Right lobe of liver (tissue), 6 donors: ENCODE measurements at places on chromosomes 1 and 21.

DNA sequence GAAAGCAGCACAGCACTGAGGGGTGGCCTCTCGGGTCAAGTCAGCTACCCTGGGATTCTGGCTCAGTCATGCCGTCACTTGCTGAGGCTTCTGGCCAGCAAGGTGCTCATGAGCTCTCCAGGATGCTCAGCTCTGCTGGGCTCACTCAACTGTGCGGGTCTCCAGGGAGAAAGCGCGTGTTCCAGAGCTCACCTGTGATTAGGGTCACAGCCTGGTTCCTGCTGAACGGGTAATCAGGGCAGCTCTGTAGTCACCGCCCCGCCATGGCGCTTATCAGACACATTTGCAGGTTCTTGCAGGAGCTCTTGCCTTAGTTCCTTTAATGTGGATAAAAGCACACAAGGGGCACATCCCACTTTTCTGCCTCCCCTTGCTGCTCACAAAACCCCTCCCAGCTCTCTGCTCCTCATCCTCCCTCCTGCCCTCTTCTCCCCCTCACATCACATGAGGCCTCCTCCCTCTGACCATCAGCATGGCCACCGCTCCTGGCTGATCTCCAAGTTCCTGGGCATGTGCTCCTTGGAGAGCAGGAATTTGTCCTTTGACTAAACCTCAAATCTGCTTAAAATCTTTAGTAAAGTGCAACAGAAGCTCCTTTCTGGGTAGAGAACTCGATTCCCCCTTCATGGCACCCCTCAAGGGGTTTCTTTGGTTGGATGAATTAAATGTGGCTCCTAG lies 2.0 kb downstream of the PCP4 start:
- no peak for DNase-seq

DNA sequence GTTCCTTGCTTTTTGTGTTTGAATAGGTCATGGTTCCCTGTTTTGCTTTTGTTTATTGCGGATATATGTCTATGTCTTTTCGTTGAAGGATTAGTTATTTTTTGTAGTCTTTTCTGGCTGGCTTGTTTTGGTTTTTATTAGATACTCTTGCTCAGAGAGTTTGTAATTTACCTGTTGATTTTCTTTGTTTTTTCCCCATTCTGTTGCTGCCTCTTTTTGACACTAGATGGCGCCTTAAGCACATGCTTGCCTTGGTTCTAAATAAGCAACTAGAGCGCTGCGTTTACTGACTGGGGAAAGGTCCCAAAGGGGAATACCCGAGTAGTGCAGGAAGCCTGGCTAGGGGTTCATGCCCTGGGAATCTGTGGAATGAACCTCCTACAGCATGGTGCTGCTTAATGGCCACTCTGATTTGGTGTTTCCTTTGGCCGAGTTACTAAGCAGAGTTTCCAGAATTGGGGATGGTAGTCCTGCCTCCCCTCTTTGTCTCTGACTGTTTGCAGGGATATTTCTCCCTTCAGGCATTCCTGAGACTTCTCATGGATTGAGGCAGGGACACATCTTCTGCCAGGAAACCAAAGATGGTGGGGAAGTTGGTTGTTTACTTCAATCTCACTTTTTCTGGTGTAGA lies 143.2 kb downstream of the PTPRU start:
- DNase-seq, result no peak

GRCh38 chr1:180816132-180816531 lies 96.6 kb upstream of the KIAA1614 start:
- no peak for DNase-seq

DNA sequence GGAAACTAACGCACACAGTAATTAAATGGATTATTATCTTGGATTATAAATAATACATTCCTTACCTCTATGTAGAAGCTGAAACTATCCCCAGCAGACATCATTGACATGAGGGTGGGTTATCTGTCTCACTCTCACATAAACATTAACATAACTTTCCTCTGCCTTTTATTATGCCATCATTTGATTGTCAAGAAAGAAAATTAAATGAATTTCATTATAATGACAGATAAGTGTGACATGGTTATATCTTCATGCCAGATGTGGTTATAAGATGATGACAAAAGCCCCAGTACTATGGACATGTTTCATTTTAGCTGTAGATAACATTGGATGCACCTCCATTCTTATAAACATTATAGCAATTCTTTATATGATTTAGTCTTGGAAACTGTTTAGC lies 476.5 kb downstream of the KCNT2 start:
- DNase-seq, result no peak

- DNase-seq, result no peak
Observed at GRCh38 chr1:73839922-73840321, 358.1 kb downstream of the LRRIQ3 start.

DNA sequence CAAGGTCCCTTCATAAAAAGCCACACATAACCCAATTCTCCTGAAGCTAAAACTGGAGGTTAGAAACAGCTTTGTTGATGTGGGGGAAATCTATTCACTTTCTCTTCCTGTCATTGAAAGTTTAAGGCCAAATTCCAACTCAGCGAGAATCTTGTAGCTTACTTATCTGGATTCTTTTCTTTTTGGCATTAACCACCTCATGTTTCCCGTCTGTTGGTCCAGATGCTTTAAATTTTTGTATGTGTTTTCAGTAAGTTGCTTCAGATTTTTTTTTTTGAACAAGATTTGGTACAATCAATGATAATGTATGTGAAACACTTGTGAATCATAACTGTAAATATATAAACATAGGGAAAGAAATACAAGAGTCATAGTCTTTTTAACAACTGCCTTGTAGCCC lies 33.7 kb upstream of the NEK7 start:
- DNase-seq, result no peak

GRCh38 chr1:208714323-208714722 lies 470.1 kb upstream of the PLXNA2 start:
- no peak for DNase-seq

GRCh38 chr1:215489771-215490565 lies 77.1 kb upstream of the KCTD3 start:
- DNase-seq, result no peak

DNA sequence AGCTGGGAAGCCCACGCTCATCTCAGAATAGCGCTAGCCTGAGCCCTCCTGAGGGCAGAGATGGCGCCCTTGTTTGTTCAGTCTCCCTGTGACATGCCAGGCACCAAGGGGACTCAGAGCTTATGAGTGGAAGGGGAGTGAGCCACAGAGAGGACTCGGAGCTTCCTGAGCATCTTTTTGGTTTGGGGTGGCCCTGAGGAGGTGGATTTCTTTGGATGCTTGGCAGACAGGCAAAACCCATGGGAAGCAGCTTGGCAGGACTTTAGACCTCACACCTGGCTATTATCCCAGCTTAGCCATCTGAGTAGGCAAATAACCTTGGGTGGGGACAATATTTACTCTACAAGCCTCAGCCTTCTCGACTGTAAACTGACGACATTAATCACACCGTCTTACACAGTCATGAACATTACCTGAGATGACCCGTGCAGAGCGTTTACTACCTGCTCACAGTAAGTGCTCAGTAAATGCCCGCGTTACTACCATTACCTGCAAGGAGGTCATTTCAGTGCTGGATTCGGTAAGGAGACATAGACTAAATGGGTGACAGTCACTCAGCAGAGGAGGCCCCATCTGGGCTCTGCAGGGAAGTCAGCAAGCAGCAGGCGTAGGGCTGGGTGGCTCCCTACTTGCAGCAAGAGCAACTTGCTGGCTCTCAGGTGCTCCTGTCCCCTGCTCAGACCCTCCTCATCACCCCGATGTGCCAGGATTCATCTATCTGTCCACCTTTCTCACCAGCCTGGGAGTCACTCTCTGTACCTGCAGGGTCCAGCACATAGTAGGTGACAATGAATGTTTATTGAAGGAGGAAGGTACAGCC lies 54.9 kb downstream of the KLHDC7A start:
- no peak for DNase-seq

GRCh38 chr1:70465911-70466310 lies 54.8 kb downstream of the CTH start:
- no peak for DNase-seq

GRCh38 chr1:14693949-14694348 lies 95.5 kb downstream of the KAZN start:
- DNase-seq, result no peak

- no peak for DNase-seq
Observed at GRCh38 chr1:207156095-207156494, 52.1 kb downstream of the C4BPA start.

DNA sequence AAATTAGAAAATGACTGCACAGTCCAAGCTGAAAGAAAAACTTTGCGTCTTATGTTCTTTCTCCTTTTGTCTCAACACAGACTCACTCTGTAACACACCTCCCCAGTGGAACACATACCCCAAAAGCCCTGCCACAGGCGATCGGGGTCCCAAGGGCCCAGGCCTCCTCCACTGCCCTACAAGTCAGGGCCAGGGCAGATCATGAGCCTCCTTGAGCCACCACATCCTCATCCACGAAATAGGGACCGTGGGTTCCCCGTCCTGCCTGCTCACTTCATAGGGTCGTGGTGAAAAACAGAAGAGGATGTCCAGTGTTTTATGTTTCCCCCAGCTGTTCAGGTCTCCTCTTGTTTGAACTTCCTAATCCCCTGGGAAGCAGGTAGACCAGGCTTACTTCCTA lies 116.7 kb downstream of the KCNN3 start:
- peak; percentile 26 for DNase-seq

DNA sequence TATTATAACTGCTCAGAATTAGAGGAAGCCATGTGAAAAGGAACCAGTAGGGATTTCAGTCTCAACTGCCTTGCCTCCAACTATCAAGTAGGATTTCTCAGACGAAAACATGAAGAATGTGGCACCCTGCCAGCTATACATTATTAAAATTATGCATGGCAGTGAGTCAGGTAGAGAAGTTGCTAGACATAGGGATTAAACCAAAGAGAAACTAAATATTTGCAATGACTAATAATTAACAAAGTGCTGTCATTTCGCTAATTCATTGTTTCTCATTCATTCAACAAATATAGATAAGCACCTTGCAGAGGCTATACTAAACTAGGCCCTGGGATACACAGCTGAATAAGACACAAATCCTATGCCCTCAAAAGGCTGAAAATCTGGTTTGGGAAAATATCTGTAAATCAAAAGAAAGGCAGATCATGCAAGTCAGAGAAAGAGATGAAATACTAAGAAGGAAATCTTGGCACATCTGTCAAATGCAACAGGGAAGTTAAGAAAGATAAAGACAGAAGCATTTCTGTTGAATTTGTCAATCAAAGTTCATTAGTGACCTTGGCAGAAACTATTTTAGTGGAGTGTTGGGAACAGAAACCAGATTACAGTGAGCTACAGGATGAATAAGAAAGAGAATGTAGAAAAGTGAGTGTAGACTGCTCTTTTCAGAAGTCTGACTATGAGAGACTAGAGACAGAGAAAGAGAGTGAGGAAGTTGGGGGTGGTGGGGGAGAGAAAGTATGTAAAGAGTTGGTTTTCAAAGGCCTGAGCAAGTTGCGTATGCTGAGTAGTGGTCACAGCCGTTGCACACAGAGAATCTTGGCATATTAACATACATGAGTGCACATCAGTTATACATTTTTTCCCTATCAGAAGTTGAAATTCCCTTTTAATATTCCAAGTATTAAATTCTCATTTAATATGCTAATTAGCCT lies 14.7 kb upstream of the NBPF11 start:
- no peak for DNase-seq

DNA sequence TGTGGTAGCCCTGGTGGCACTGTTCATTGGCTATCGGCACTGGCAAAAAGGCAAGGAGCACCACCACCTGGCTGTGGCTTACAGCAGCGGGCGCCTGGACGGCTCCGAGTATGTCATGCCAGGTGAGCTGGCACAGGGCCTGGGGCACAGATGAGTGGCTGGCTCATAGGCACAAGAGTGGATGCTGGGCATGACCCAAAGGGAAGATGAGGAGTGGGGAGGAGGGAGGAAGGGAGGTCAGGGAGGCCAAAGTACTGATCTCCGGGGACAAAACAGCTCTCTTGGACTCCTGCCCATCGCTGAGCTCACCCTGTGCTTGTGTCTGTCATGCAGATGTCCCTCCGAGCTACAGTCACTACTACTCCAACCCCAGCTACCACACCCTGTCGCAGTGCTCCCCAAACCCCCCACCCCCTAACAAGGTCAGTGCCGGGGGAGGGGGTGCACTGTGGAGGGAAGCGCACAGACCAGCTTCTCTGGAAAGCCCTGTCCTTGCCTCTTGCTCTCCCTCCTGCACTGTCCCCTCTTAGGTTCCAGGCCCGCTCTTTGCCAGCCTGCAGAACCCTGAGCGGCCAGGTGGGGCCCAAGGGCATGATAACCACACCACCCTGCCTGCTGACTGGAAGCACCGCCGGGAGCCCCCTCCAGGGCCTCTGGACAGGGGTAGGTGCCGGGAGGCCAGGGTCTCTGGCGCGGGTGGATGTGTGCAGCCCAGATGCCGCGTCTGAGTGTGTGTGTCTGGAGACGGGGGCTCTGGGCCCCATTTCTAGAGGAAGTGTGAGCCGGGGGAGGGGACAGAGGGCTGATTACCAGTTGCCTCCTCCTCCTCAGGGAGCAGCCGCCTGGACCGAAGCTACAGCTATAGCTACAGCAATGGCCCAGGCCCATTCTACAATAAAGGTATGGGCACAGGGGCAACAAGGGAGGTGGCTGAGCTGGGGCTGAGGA lies 7.3 kb upstream of the LRRC71 start:
- DNase-seq, result peak; percentile 65

DNA sequence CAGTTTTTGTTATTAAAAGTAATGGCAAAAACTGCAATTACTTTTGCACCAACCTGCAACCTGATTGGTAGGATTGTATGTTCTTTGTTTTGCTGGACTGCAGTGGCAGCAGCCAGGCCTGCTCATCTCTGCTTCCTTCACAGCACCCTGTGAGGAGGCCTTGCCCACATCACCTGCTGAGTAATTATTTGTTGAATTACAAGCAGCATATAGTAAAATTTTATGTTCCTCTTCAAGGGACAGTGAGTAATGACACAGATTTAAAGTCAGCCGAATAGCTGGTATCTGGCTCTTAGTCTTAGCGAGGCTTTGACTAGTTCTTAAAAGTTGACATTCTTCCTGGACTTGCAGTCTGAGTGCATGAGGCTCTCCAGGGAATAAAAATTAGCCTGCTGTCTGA lies 435.1 kb downstream of the PRDM2 start:
- DNase-seq, result no peak

GRCh38 chr1:238226810-238227209 lies 336.1 kb upstream of the ZP4 start:
- DNase-seq, result no peak

GRCh38 chr1:182196897-182197870 lies 135.7 kb upstream of the ZNF648 start:
- DNase-seq, result no peak

GRCh38 chr1:25977801-25978200 lies 20.1 kb downstream of the PAFAH2 start:
- DNase-seq, result no peak

DNA sequence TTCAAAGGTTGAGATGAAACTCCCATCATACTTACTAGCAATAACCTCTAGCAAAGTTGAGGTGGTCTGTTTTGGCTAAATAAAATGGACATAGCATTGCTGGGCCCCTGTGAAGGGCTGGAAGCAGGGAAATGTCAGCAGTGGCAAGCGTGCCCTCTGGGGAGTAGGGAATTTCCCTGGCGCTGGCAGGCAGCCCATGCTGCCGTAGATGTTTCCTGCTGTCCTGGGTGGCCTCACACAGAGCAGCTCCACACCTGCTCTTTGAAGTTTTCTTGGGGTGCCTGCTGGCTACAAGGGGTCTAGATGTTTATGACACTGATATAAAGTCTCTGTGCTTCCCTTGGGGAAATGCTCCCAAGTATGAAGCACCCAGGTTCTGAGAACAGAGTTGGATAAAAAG lies 30.2 kb downstream of the ADARB1 start:
- DNase-seq, result peak; percentile 72

GRCh38 chr1:67668660-67669059 lies 16.3 kb upstream of the GADD45A start:
- no peak for DNase-seq
